ENCODE measurements at places on chromosomes 7 and 10.

DNA sequence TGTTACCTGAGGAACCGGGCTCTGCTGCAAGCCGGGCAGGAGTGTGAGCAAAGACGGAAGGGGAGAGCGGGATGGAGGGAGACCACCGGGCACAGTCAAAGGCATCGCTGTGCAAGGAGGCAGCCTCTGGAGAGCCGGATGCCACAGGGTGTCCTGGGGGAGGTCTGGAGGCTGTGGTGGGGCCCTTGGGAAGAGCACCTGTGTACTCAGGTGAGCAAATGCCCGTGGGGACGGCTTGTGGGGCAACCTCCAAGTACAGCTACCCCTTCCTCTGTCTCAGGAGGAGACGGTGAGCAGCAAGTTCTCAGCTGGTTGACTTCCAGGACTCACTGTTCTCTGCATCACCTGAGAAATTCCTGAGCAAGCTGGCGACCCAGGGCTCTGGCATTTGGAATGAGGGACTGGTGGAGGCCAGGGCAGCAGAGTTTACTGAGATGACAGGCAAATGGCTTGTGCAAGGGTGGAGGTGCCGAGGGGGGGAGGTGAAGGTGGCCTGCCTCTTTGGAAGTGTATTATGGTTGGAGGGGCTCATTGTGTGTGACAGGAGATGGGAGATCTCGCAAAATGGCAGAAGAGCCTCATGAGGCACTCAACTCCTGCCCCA lies 345.2 kb upstream of the SHH start:
- no peak for DNase-seq

- DNase-seq, result no peak
Measured at GRCh38 chr10:96299383-96299782, 4.9 kb upstream of the DNTT start.

DNA sequence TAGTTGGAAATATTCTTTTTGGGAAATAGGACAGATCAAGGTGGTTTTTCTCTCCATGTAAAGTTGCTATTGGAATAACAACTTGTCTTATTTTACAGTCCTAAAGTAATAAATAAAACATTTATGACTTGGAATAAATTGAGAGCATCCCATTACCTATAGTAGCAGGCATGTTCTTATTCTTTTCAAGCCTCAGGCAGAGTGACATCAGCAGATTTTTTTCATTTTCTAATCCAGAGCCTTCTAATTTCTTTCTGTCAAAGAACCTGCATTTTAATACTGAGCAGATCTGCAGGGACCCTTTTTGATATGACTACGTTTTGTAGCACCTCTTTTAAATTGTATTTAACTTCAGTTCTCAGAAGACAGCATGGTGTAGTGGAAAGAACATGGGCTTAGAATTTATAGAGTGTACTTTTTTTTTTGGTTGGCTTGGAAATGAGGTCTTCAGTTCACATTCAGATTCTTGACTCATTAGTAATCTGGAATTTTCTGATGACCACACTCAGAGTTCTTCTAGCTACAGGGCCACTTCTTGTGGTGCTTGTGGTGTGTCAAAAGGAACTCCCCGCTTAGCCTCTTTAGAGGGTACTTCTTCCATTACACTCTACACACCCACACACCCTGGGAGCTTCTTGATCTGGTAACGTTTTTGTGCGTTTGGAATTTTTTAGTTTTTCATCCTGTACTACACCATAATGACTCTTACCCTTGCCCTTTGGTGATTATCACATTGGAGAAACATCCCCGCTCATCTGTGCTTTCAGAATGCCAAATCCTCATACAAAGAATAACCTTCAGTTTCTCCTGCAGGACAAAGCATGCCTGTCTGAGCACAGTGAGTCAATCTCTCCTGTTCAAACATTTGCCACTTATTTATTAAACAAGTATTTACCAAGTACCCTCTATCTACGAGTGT lies 34.6 kb downstream of the AGK start:
- DNase-seq, result no peak

GRCh38 chr7:45687721-45688120 lies 113.6 kb downstream of the ADCY1 start:
- no peak for DNase-seq

DNA sequence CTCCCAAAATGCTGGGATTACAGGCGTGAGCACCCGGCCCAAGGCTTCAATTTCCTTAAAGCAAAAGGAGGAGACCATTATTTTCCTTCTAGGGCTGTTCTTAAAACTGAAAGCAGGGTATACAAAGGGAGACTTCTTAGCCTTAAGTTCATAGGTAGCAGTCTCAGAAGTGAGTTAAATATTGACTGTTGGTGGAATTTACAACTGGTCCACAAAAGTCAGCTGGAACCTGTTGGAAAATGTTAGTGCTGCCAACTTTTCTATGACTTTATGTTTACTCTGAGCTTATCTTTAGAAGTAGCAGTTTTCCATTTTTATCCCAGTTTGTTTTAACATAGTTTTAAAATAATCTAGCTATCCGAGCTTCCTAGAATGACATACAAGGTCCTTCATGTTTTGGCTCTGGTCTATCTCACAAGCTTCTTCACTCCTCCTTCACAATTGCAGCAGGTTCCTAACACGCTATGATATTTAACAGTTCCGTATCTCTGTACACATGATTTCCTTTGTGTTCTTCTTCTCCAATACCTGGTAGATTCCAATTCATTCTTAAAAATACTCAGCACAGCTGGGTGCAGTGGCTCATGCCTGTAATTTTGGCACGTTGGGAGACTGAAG lies 3.3 kb downstream of the SLC26A3 start:
- DNase-seq, result no peak

DNA sequence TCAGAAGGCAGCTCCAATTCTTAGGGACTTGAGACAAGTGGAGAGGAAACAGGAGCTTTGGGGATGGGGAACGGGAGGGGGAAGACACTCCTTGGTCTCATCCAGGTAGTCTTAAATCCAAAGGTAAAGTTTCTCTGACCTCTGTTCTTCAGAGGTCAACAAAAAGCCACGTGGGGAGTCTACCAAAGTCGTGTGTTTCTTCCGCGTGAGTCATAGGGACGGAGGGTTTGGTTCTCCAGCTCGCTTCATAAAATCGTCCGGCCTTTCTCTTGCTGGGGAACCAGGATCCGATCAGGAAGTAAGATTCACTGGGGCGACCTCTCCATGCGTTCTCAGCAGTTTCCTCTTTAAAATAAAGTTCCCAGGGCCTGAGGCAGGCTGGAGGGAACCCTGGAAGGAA lies 275.7 kb downstream of the TCERG1L start:
- DNase-seq, result no peak

- DNase-seq, result no peak
Measured at GRCh38 chr7:150897502-150898474, 45.5 kb downstream of the AOC1 start.

Measured in NCI-H1436 treated with DMSO at 0.1 percent for 48 hours (cell line).